Right hindlimb (tissue), 1 donor: ENCODE measurements at places on chromosomes 1 and 21.

GRCh38 chr1:204885288-204885711, 14.6 kb downstream of the NFASC start:
- DNase-seq: no peak

GRCh38 chr1:198047913-198048312, 108.9 kb upstream of the NEK7 start:
- DNase-seq: no peak

- DNase-seq: no peak
Measured at GRCh38 chr1:173405834-173406233, 71.3 kb upstream of the PRDX6 start.

DNA sequence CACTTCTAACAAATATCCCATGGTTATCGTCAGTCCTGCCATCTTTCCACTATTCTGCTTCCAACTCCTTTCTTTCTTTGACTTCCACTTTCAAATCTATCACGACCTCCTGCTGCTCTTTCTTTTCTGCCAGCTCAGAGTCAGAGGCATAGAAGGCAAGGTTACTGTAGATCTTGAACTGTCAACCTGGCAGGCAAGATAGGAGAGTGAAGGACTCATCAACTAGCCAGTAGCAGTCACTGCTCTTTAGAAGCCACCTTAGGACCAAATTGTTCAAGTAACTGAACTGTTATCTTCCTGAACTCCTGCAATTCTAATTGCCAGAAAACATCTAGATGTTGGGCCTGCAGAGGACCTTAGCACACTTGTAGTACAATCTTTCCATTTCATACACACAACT, 13.1 kb upstream of the FCER1A start:
- no peak for DNase-seq

DNA sequence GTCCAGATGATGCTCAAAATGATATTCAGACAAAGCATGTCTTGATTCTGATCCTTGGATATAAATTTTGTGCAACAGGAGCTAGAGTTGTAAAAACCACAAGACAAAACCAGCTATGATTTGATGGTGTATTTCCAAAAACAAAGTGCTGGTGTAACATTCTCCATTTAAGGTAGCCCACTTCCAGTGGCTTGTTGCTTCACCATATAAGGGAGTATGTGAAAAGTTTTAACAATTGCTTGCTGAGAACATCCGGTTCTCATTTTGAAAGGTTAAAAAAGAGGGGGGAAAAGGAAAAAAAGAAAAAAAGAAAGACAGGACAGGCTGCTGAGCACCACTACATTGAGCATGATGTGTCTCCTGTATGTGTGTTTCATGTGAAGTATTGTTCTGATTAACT, 123.6 kb downstream of the MACF1 start:
- no peak for DNase-seq

DNA sequence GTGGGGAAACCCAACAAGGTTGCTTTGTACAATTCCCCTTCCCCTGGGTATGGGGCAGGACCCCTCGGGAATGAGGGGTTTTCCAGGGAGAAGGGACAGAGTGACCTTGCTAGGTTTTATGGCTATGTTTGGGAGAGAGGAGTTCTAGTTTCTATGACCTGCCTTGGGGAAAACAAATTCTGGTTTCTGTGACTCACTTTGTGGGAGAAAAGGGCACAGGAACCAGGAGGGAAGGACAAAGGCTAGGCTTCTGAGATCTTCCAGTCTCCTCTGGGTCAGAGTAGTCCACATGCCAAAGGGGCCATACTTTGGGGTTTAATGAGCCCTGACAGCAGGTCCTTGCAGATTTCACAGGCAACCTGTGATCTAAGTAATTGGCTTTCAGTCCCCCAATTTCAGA, 5.5 kb upstream of the PTGER3 start:
- DNase-seq: no peak

DNA sequence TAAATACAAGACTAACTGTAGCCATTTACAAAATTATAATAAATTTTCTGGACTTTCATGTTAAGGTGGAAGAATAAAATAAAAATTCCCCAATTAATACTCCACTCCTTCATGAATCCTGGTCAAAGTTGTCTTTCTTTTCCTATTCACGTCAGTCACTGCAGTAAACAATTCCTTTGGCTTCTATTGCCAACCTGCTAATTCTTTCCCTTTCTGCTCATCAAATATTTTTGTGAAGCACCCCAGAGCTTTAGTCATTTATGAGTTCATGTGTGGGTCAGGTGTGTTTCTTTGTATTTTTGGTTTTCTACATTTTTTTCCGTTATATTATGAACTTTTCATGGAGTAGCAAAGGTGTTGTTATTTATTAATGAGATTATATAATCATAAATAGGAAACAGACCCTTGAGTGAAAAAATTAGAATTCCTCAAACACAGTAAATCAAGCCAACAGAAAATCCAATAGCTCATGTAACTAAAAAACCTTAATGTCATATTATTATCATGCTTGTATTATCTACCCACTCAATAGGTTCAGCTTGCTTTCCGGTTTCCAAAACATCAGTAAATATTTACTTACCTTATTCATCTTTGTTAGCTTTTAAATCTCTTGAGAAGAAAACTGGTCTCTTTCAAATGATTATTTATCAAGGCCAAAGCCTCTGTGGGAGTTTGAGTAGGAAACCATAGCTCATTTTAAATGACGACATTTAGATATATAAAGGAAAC, 29.6 kb upstream of the PLA2G4A start:
- DNase-seq: no peak

DNA sequence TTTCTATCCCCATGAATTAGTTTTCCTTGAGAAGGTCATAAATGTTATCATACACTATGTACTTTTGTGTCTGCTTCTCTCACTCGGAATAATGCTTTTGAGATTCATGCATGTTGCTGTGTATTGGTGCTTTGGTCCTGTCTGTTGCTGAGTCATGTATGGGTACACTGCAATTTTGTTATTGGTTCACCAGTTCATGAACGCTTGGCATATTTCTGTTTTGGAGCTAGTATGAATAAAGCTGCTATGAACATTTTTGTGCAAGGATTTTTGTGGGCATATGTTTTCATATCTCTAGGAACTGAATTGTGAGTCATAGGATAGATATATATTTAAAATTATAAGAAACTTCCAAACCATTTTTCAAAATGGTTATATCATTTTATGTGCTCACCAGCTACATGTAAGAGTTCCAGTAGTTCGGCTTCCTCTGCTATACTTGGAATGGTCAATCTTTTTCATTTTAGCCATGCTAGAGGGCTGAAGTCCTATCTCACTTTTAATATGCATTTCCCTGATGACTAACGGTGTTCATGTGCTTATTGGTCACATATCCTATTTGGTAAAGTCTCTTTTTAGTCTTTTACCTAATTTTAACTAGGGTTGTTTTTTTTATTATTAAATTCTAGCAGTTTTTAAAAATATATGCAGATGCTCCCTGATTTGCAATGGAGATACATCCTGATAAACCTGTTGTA, 38.2 kb downstream of the ETS2 start:
- DNase-seq: no peak

- peak; percentile 37 for DNase-seq
Measured at GRCh38 chr1:84781946-84782771, 91.9 kb upstream of the SSX2IP start.

GRCh38 chr1:116988248-116988647, 13.3 kb upstream of the CD101 start:
- DNase-seq: no peak

- DNase-seq: no peak
Measured at GRCh38 chr1:29083317-29084195, 40.1 kb downstream of the TMEM200B start.

DNA sequence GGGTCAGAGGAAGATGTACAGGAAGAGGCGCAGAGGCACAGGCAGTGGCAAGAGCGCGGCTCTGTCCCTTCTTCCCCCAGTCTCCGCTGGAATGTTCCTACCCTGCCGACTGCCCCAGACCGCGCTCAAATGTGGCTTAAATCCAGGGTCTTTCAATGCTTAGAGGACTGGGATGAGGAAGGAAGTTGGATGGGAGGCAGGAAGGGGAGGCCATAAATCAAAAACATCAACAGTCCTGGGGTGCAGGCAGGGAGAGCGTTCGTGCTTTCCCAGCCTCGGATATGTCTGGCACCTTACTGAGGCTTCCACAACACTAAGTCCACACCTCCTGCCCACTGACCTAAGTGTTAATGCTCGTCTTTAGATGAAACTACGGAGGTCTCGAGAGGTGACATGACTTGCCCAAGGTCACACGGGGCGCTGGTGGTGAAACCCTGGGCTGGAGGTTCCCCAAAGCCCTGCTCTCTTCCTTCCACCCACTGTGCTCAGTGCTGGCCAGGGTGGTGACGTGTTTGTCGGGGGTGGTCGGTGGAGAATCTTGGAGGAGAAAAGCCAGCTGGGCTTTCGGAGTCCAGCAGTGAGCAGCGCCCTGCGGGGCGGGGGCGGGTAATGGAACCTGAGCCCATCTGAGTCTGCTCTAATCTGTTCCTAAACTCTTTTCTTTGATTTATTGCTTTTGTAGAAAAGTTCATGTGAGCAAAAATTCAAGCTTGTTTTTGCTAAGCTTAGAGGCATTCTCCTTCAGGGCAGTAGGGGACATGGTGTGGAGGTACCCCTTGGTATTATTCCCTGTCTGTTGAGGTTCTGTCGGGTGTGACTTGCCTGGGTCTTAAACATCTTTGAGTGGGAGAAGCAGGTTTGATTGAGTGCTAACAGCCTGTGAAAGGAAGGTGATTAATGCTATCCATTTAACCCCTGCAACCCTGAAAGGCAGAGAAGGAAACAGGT, 708 bp downstream of the CDA start:
- peak; percentile 74 for DNase-seq

GRCh38 chr1:25194572-25195020, 37.7 kb downstream of the SYF2 start:
- no peak for DNase-seq

- no peak for DNase-seq
Measured at GRCh38 chr1:211789641-211790464, 40.7 kb downstream of the LPGAT1 start.

DNA sequence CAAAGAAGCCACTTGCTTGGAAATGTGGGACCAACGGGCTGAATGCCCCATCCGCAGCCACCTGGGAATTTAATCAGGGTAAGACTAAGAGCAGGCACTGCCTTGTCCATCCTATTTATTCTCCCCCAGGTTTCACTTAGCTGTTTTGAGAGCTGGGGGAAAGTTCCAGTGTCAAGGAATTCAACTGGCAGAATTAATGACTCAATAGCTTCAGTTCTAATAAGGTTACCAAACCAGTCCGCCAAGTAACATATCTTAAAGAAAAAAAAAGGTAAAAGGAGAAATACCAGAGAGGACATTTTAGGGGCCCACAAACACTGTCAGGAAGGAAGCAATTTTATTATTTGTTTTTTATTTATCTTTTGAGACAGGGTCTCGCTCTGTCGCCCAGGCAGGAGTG, 157.6 kb upstream of the SOD1 start:
- no peak for DNase-seq

DNA sequence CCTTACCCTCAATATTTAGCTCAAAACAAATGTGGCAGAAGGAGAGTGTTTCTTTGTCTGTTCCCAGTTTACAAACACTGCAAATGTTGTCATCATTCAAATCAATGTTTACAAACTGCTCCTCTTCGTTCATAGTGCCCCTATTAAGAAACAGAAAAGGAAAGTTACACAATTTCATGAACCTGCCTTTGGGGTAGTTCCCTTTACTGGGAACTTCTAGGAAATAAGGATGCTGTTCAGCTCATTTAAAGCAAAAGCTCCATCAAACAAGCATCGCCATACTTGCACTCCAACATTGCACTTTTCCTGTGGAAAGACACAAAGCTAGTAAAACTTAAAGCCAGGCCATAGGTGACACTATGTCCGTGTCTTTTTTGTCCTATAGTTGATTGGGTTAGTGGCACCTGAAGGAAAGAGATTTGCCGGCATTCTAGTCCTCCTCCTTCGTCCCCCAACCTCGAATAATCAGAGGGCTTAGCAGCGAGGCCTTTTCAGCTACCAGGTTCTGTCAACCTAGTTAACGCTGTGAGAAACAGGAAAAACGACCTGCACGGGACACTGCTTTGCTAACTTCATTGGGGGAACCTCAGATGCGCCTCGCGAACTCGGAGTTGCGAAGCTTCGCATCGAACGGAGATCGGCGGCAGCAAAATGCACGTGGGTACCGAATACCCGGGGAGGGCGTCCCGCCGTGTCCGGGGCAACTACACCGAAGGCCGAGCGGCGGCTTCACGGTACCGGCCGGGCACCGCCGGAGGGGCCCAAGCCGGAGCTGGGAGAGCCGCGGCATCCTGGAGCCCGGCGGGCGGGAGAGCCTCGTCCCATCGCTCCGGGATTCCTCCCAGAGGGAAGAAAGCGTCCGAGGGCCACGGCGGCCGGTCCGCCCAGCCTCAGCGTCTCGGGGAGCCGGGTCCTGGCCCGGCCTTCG, 706 bp downstream of the C21orf91 start:
- DNase-seq: peak; percentile 54

DNA sequence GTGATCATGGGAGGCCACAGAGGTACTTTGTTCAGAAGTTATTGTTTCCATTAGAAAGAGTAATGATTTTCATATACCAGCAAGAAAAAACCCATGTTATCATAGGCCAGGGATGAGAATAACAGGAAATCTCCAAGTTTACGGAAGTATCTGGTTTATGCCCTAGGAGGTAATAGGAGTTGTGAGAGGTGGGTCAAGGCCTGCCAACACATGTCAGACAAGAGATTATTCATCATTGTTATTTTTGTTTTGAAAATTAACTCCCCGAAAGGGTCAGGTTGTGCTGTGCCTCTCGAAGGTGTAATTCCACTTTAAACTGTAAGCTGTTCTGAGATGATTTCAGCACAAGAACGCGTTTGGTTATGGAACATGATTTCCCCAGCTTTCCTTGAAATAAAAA, 218.4 kb downstream of the CAMTA1 start:
- DNase-seq: no peak

DNA sequence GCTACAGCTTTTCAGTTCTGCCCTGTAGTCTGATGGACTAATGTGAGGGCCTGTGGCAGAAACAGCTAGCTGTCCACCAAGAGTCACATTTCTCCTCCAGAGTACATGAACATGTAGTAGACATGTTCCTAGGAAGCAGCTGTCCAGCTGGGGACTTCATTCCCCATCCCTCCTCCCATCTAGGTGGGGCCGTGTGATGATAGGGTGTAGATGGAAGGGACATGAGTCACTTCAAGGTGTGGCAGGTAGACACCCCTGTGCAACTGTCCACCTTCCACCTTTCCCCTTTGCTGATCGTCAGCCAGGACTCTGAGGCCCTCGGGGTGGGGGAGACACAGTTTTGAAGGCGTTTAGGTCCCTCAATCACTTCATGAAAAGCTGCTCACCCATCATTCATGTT, 3.6 kb upstream of the RD3 start:
- no peak for DNase-seq

GRCh38 chr1:23013657-23014056, 2.0 kb downstream of the TEX46 start:
- no peak for DNase-seq
